ENCODE measurements at places on chromosomes 5 and 9.

DNA sequence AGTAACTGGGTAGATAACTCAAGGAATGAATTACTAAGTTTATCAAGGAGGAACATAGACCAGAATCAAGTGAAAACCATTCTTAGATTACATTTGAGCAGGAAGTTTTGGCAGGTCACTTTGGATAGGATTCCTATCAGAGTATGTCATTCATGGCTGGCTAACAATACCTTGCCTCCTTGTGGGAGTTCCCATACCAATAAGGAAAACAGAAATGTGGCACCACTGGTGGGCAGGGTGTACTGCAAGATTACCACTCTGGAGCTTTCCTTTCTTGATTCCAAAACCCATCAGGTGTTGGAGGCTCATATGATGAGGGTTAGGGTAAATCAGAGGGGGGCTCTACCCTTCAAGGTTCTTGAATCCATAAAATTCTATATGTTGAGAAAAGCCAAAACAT, 18.6 kb upstream of the SPATA31D1 start:
- DNase-seq: no peak

GRCh38 chr9:120532475-120532874, 47.5 kb downstream of the CDK5RAP2 start:
- no peak for DNase-seq

GRCh38 chr5:16502866-16503265, 37.3 kb upstream of the ZNF622 start:
- no peak for DNase-seq

GRCh38 chr5:124986667-124987066, 240.2 kb upstream of the ZNF608 start:
- no peak for DNase-seq

GRCh38 chr5:124393584-124394379, 352.7 kb downstream of the ZNF608 start:
- DNase-seq: no peak

DNA sequence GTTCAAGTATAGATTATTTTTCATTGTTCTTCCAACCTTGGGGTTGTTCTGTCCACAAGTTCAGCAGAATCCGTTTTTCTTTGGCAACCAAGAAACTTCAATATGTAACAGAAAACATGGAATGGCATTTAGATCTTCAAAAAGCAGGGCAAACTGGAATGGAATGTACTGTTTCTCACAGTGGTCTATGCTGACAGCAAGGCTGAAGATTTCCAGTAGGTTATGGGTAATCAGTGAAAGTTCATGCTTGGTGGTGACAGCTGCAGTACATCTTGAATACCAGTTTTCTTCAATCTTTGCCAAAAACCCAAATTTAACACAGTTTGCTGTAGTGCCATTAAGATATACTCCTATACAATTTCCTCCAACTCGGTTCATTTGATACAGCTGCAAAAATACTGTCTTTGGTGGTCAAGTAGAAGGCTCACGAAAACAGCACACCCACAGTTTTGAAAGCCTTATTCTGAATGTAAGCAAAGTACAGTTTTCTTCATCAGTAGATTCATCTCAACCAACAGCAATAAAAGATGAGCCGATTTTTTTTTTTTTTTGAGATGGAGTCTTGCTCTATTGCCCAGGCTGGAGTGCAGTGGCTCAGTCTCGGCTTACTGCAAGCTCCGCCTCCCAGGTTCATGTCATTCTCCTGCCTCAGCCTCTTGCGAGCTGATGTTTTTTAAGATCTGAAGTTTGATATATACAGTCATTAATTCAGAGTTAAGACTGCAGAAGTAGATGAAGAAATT, 4.9 kb downstream of the TRIM52 start:
- DNase-seq: no peak

DNA sequence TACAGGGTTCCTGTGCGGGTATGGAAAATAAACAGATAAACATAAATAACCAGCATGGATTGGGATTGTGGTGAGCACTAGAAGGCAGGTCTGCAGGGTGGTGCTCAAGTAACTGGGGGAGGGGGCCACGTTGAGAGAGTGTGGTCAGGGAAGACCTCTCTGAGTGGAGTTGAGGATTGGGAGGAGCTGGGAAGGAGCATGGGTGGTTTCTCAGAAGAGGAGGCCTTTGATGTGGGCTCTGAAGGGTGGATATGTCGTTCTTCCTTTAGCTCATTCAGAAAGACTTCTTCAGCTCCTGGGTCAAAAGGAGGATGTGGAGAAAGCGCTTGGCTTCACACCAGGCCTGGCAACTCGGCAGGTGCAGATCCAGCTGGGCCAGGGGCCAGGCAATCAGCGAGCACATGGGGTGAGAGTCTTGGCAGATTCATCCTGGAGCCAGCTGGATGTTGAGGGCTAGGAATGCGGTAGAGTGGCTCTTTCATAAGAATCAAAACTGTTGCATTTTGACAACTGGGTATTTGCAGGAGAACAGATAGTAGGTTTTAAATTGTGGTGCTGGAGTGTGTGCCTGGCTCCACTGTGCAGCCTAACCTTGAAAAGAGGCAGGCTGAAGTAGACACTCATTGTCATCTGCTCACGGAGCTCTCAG, 71.7 kb downstream of the PCSK5 start:
- no peak for DNase-seq

GRCh38 chr5:113760486-113760885, 247.0 kb downstream of the YTHDC2 start:
- no peak for DNase-seq

DNA sequence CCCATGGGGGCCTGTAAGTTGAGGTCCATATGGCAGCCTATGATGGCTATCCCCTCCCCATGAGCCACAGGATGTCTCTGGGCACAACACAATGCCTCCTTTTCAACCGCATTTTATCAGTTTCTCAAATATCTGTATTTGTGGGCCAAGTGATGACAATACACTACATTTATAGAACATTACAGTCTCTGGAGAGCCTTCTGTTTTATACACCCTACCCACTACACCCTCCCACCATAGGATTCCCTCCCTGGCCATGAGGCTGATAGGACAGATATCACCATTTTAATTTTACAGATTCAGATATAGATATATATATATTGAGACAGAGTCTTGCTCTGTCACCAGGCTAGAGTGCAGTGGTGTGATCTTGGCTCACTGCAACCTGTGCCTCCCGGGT, 236.8 kb downstream of the ENC1 start:
- DNase-seq: no peak

DNA sequence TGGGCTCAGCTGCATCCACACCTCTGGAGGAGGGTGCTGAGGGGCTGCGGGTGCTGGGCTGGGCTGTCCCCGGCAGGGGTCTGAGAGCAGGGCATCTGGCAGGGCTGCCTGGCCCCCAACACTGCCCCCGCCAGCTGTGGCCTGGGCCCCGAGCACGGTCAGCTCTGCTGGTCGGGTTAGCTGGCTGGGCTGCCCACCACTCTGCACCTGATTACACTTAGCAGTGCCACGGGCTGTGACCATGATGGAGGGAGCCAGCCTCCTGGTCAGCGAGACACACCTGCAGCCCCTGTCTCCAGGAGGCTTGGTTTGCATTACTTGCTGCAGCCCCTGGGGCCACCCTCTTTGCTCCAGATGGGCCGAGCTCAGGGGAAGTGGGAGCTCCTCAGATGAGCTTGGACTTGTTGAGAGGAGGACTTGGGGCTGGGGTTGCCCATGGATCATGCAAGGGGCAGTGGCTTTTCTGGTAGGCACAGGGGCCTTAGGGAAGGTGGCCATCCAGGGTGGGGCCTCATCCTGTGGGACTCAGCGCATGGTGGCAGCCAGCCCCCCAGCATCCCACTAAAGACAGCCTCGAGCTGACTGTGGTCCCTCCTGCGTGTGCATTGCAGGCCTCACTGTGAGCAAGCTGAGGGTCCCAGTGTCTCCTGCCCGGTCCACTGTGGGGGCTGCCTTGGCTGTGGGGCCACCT, 132.0 kb upstream of the FAM120A start:
- no peak for DNase-seq

GRCh38 chr5:177494346-177495195, 2.8 kb downstream of the PDLIM7 start:
- peak; percentile 37 for DNase-seq

DNA sequence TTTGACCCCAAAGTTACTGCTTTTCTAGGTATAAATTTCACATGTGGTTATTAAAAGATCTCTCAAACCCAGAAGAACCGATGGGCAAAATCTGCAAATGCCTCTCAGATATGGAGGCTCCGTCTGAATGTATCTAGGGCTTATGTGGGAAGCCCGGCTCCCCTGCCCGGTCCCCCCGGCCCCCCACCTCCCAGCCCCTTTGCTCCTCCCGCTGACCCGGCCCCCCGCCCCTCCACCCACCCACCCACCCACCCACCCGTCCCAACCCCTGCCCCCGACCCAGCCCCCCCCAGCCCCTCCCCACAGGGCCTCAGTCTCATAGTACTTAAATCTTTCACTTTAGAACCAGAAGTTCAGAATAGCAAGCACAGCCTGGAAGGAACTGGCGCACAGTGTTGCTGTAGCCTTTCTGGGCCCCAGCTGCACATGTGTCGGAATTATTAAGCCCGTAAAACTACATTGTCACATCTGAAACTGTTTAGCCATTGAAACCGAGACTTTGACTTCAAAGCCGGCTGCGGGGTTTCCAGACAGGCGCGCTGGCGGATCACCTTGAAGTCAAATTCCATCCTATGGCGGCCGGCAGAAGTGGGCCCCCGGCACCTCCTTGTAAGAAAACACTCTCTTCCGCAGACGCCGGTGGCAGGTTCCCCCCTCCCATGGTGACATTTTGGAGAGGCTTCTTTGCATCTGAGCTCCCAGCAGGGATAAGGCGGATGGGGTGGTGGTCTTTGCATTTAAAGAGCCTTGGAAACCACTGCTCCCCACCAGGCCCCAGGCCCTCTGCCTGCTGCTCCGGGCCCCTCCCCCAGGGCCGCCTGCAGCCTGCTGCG, 12.8 kb downstream of the NKD2 start:
- no peak for DNase-seq

DNA sequence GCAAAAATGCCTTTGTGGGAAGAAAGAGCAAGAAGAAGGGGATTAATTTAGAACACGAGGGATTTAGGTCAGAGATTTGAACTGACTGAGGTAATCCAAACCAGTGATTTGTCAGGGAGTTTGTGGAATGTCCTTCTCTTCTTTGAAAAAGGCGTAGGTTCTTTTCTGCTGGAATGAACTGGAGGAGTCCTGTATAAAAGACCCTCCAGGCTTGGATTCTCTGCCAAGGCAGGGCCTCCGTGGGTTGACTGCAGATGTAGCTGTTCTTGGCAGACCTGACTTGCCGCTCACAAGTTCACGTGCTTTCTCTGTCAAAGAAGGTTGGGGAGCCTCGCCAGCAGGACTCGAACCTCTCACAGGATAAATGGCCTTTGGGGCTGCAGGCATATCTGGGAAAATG, 62.8 kb upstream of the STC2 start:
- DNase-seq: no peak

DNA sequence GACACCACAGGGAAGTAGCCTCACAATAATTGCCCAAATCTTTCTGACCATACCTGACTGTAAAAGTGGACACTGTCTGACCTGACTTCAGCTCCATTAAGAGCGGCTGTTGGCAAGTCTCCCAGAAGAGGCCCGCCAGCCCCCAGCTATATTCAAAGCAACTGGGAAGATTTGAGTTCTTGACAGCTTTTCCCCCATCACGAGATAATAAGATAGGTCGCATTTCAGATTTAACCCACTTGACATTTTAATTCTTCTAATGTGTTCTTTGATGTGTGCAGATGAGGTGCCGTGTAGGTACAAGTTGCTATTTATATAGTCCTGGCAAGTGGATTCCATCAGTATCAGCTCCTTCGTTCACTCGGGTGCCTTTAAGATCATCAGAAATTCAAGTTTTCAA, 345.7 kb downstream of the DRD1 start:
- DNase-seq: no peak
